ENCODE measurements at places on chromosomes 3 and 15.
A peak's percentile ranks its signal among the peaks of the same experiment; 100 is the strongest.

DNA sequence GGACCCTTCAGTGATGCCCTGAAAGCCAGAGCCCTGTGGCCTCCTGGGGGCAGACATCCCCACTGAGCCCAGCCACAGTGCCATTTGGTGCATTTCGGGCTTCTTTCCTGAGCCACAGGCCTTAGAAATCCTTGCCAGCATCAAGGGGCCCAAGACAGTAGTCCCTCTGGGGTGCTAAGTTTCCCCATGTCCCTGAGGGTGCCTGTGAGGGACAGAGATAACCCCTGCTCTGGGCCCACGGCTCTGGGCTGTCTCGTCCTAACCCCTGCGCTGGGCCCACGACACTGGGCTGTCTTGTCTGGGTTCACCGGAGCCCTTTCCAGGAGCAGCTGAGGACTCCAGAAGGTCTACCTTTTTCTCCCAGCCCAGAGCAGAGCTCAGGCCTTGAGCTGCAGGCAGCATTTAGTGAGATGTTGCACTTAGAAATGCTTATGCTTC, 45.1 kb upstream of the FGD5 start:
- H3K4me3 ChIP-seq: no peak overlapping the region
- no peak overlapping the region for H3K27ac ChIP-seq
- H3K4me1 ChIP-seq: no peaks in the 10 kb centered on the region
- peaks cover 10% of the 10 kb centered on the region for H3K27me3 ChIP-seq
- DNase-seq: no peak

- H3K4me3 ChIP-seq: peak overlapping the region; percentile 74
- no peaks in the 10 kb centered on the region for H3K36me3 ChIP-seq
- DNase-seq: no peak
- no peaks in the 10 kb centered on the region for H3K4me1 ChIP-seq
- H3K27me3 ChIP-seq: no peaks in the 10 kb centered on the region
- H3K27ac ChIP-seq: no peak overlapping the region
Measured at GRCh38 chr3:150061288-150062024, 90.8 kb upstream of the PFN2 start.

DNA sequence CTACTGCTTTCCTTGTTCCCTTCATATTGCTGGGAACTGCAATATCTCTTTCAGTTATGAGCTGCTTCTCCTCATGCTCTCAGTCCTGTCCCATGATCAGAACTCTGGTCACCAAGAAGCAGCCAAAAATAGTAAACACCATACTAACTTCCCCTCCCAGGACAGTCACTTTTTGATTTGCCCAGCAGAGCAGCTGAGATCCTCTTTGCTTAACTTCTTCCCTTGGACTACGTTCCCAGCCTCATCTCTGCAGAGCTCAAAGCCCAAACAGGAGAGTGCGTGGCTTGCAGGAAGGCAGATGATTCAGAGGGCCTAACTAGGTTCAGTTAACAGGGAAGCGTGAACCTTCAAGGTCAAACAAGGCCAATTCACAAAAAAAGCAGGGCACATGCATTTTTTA, 153.2 kb downstream of the CTNNB1 start:
- H3K27me3 ChIP-seq: no peaks in the 10 kb centered on the region
- no peak overlapping the region for H3K4me3 ChIP-seq
- no peaks in the 10 kb centered on the region for H3K36me3 ChIP-seq
- H3K27ac ChIP-seq: no peak overlapping the region
- no peak for DNase-seq

DNA sequence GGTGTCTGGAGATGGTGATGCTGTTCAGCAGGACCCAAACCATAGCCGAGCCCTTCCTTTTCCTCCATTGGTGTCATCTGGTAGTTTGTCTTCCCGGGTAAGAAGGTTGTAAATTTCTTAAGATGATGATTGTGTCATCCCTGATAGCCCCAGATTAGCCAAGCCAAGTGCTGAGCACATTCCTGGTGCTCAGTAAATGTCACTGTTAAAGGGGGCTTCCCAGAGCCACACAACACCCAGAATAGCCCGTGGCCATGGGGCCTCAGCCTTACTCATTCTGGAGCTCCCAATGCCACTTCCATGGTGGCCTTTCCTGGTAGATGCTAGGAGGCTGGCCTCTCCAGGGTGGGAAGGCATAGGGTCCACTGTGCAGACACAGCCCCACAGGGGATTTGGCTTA, 4.6 kb upstream of the PLA2G4B start:
- peak; percentile 28 for DNase-seq
- H3K4me1 ChIP-seq: peaks cover 11% of the 10 kb centered on the region
- H3K27ac ChIP-seq: no peak overlapping the region
- H3K27me3 ChIP-seq: no peaks in the 10 kb centered on the region
- H3K4me3 ChIP-seq: no peak overlapping the region

Measured in mesenchymal stem cell (in vitro differentiated cells and primary cell).